Right renal pelvis (tissue), 4 donors: ENCODE measurements at places on chromosomes 16 and 17.

- no peak for DNase-seq
Observed at GRCh38 chr17:57488856-57489255, 232.5 kb downstream of the MSI2 start.

- no peak for DNase-seq
Observed at GRCh38 chr17:56833057-56833808, 487 bp downstream of the C17orf67 start.

DNA sequence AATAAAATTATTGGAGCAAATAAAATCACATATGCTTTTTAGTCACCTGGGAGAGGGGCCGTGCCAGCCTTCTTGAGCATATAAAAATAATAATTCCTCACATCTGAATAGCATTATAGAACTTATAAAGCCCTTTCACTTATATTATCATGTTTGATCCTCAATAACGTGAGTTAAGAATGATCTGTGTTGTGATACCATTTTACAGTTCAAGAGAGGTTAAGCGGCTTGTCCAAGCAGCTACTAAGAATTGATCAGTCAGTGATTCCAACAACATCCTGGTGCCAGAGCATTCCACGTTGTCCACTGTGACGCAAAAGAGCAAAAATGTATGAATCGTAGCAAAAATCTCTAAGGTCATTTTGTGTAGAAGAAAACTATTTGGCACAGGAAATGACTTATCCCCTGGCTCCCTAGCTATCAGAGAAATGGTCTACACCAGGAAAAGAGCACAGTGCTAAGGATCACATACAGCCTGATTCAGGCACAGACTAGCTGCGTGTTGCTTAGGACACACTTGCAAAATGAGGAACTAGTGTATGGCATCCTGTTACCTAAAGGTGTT is 33.0 kb downstream of the ANKFN1 start:
- no peak for DNase-seq

DNA sequence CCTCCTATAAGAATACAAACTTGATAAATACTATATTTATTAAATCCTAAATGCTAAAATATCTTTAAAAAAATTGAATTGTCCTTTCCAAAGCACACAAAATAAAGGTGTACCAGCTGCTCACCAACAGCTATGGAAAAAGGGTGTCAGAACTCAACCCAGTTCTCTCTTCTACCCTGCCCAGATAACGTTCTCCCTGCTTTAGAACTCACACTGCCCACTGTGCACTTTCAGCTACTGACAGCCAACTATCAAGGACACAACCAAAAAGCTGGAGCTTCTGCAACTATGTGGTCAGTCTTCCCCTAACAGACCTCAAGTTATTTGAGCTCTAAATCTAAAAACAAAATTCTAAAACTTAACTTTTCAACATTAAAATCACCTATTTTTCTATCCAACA is 13.7 kb downstream of the AP1G1 start:
- no peak for DNase-seq

DNA sequence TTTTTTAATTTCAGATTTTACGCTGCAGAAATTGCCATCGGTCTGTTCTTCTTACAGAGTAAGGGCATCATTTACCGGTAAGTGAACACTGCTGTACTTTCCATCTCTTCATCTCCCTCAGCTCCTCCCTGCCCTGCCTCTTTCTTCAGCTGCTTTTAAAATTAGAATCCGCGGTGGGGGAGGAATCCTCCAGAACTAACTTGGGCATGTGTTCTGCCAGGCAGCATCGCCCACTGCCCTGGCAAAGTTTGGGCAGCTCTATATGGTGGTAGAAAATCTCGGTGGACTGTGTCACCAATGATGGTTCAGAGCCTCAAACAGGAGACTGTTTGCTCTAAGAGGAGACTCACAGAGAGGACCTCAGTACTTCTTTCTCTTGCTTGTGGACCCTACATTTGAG is 81.6 kb upstream of the CACNG3 start:
- DNase-seq: no peak

DNA sequence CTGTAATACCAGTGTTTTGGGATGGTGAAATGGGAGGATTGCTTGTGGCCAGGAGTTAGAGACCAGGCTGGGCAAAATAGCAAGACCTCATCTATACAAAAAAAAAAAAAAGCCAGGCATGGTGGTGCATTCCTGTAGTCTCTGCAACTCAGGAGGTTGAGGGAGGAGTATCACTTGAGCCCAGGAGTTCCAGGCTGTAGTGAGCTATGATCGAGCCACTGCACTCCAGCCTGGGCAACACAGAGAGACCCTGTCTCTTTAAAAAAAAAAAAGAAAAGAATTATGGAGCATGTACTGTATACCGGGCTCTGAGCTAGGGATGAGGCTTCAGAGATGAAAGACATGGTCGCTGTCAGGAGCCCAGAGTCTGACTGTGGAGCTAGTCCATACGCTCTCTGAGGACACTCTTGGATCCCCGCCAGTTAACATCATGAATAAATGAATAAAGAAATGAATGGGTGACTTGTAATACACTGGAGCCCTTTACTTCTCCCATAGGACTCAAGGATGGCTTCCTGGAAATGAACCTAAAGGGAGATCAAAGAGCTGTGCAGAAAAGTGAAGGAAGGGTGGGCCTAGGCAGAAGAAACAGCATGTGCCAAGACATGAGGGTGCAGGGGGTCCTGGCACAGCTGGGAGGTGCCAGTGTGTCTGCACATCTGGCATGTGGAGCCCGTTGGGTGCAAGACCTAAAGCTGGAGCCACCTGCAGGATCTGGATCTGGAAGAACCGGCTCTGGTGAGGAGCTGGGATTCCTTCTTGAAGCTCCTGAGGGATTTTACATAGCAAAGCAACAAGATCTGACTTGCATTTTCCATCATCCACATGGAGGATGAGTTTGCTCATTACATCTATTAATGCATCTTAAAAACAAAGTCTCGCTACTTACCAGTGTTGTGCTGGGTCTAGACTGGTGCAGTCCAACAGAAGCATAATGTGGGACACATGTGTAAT is 120.4 kb downstream of the IRX3 start:
- no peak for DNase-seq

DNA sequence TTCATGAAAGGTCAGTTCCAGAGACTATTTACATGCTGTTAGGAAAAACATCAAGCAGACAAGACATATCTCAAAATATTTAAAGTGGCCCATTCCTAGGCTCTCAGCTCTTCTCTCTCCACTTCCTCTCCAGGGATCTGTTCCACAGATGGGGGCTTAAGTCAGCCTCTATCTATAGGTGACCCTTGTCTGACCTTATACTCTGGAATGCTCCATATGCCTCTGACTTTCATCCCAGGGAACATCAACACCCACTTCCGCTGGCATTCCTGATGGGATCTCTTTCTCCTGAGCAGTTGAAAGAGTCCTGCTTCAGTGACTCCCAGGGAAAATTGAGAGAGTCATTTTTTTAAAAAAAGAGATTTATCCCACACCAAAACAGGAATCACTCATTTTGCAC is 11.5 kb upstream of the WIPI1 start:
- no peak for DNase-seq

DNA sequence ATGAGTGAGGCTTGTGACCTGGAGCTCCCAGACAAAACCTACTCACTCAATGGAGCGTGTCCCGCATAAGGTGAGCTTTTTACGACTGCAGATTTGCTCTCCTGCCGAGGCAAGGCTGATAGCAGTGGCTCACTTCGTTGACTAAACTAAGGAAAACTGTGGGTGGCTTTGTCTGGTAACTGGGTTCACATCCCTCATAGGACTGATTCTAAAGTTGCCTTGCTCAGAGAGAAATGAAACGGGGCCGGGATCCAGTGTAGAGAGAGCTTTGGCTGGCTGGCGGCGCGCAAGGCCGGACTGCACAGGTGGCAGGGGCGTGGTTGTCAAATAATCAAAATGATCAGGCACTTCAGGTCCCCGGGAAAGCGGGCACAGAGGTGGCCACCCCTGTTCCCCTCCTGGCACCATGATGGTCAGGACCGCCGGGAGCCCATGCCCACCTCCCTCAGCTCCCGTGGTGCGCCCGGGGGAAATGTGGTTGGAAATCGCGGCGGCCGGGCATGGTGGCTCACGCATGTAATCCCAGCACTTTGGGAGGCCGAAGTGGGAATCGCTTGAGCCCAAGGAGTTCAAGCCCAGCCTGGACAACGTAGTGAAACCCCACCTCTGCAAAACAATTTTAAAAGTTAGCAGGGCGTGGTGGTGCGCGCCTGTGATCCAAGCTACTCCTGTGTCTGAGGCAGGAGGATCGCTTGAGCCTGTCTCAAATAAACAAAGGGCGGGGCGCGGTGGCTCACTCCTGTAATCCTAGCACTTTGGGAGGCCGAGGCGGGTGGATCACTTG is 26.6 kb upstream of the OR1F1 start:
- no peak for DNase-seq

- DNase-seq: no peak
Observed at GRCh38 chr16:28569021-28569420, 15.3 kb downstream of the SGF29 start.

- DNase-seq: no peak
Observed at GRCh38 chr16:68954911-68955635, 111.7 kb downstream of the TANGO6 start.

DNA sequence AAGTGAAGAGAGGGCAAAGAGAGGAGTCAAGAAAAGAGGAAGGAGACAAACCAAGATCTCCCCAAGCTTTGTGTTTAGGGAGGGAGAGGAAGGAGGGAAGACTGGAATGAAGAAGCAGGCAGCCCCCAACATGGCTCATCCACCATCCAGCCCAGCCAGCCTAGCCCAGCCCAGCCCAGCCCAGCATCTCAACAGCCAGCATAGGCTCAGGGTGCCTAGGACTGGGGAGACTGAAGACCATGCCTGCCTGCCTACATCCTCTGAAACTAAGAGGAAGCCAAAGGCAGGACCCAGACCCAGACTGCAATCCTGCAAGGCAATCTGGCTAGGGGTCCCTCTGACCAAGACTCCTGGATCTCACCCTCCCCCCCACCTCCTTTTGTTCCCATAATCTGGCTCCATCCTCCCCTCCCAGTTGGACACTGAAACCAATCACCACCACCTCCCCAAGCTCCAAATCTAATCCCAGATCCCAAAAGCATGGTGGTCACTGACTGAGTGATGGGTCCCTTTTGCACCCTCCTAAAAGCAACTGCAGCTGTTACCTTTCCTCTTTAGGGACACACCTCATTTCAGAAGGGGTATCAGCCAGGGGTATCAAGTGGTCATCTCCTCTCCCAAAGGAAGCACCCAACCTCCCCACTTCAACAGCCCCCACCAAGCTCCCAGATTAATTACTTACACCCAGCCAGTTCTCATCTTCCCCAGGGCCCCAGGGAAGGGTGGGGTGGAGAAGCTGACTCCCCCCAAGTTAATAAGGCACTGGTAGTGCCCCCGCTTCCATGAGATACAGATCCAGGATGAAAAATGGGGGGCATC is 1.2 kb downstream of the HDAC5 start:
- no peak for DNase-seq

GRCh38 chr17:37138571-37139120 is 189.9 kb downstream of the AATF start:
- no peak for DNase-seq

GRCh38 chr17:66540131-66540781 is 237.8 kb downstream of the PRKCA start:
- no peak for DNase-seq

DNA sequence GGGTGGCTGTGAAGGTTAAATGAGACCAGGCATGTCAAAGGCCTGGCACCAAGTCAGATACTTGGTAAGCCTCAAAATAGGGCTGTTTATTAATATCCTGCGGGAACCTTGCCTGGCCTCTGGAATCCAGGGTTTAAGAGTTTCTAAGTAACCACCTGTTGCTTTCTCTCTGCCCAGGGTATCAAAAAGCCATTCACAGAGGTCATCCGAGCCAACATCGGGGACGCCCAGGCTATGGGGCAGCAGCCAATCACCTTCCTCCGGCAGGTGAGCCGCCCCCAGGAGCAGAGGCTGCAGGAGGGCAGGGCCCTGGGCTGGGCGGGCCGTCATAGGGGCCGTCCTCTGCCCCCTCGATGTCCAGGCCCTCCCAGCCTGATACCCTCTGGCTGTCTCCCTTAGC is 13.3 kb downstream of the GPT2 start:
- no peak for DNase-seq

GRCh38 chr17:60170835-60171752 is 21.3 kb downstream of the CA4 start:
- no peak for DNase-seq

DNA sequence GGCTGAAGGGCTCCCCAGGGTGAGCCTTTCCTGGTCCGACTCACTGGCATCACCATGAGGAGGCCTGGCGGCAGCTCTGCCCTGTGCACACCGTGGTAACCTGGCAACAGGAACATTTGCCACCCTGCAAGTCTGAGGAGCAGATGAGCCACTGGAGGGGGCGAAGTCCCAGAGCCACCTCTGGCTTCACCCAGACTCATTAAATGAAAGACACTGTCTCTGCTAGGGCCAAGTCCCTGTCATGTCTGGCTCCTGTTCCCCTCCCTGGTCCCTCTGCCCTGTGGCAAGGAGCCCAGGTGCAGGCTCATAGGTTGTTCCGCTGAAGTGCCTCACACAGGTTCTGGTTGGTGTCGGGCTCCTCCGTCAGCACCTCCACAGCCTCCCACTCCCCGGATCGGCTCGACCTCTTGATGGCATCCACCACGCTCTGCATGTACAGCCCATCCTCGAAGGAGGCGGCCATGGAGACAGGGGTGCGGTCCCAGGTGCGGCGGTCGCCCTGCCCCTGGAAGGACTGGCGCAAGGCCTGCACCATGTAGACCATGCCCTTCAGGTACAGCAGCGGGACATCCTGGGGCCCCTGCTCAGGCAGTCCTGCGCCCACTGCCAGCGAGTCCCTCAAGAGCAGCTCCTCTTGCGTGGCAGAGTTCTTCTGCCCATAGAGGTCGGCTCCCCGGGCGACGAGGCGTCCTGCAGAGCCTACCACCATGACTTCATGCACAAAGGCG is 8.4 kb downstream of the C16orf86 start:
- no peak for DNase-seq

DNA sequence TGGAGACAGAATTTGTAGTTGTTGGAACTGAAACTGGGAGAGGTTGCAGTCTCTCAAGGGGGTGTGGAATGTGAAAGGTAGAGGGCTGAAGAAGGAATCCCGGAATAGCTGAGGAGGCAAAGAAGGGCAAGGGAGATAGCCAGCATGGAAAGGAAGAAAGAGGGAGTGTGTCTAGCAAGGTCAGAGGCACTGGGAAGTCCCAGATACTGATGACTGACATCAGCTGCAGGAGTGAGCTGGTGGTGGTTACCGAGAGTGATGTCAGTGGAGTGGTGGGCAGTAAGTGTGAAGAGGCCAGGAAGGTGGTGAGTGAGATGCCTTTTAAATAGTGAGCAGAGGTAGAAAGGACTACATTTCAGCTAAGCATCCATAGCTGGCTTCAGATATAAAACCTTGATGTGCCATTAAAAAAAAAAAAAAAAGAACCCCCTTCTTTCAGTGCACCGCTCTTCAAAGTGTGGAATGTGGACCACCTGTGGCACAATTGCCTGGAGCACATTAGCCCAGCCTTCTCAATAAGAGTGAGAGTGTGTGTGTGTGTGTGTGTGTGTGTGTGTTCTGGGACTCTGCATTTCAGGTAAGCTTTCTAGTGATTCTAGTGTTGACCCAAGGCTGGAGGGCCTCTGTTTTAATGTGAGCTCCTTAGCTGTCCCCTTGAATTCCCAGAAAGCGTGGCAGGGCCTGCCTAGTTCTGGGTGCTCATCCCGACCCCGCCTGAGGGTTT is 8.5 kb downstream of the PRMT7 start:
- DNase-seq: no peak

- no peak for DNase-seq
Observed at GRCh38 chr17:59167571-59168001, 12.0 kb downstream of the PRR11 start.

- DNase-seq: no peak
Observed at GRCh38 chr16:1466968-1467521, 7.8 kb downstream of the CLCN7 start.
